ENCODE measurements at places on chromosomes 2 and 18.
A peak's percentile ranks its signal among the peaks of the same experiment; 100 is the strongest.

- no peak for DNase-seq
Observed at GRCh38 chr2:138565230-138565598, 63.6 kb downstream of the SPOPL start.

DNA sequence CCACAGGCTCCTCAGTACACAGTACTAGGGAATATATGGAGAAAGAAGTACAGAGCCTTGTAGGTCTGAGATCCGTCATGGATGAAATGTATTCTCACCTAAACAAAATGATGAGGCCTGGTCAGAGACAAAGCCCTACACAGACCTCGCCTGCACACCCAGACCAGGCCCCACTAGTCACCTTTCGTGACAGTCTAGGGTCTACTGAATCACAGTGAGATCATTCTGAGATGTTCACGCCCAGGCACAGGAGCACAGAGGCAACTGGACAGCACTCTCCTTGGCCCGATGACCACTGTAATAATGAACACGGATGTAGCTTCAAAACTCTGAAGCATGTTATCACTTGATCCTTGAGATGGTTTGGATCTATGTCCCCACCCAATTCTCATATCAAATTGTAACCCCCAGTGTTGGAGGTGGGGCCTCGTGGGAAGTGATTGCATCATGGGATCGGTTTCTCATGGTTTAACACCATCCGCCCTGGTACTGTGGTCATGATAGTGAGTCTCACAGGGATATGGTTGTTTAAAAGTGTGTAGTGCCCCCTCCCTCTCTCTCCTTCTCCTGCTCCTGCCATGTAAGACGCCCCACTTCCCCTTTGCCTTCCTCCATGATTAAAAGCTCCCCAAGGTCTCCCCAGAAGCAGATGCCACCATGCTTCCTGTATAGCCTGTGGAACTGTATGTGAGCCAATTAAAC lies 15.1 kb downstream of the DOCK10 start:
- DNase-seq, result no peak

DNA sequence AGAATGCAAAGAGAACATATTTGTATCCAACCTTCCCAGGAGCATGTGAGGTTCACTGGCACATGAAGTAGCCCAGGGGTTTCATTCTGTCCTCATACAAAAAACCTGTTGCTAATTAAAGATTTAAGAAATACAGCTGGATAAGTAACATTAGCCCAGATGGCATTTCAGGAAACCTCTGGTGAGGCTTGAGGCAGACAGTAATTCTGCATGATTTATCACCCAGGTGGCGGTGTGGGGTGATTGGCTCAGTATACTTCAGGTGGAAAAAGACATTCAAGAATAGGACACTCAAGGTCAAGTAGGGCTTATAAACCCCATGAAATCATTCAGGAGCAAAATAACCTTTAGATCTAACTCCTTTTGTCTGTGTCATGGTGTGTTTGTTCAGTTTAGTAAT lies 237.4 kb downstream of the RNF144A start:
- DNase-seq, result no peak

- no peak for DNase-seq
Observed at GRCh38 chr2:188986839-188987238, 12.7 kb downstream of the COL3A1 start.

GRCh38 chr2:74357627-74358026 lies 14.4 kb upstream of the SLC4A5 start:
- no peak for DNase-seq

DNA sequence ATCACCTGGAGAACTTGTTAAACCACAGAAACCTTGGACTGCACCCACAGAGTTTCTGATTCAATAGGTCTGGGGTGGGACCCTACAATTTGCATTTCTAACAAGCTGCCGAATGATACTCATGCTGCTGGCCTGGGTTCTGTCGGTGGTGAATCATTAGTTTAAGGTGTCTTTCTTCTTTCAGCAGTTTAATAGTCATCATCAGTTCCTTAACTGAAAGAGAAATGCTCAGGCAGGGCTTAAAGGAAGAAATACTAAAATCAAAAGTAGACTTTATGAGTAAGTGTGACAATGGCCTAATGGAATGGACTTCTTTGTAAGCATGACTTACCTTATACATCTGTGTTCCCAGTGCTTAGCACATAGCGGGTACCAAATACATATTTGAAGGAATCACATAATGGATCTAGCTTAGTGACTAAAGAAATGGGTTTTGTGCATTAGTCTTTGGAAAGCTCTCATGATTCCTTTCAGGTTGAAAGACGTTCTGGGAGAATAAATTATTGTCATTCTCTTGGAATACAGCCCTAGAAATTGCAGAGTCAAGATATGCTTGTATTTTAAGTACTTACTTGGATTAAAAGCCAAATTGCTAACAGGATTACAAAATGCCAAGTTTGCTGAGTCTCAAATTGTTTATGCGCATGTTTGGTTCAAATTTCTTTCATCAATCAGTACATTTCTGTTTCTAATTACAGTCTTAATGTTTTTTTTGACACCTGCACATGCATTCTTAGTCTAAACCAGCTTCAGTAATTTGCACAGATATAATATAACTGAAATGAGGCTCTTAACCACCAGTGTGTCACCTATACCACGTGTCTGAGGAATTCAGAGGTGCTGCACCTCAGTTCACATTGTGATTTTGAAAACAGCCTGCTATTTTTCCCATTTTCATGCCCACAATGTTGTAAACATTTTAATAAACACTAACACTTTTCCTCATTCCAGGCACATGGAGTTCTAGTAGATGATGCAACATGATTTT lies 220.3 kb upstream of the NRP2 start:
- no peak for DNase-seq

DNA sequence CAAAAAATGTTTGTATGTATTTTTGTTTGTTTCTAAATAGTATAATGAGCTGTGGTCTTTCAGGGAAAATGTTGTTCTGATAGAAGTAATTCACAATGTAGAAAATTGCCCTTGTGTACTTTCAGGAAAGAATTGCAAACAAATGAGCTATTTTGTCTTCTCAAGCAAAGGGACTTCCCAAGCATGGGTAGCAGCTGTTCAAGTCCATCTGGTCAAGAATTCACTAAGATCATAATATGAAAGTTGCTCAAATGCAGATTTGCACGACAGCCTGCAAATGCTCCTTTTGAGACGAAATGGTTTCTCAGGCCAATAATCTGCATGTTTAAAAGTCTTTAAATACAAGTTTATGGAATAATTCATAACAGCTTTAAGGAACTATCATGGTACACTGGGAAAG lies 51.9 kb upstream of the HNMT start:
- DNase-seq, result no peak

DNA sequence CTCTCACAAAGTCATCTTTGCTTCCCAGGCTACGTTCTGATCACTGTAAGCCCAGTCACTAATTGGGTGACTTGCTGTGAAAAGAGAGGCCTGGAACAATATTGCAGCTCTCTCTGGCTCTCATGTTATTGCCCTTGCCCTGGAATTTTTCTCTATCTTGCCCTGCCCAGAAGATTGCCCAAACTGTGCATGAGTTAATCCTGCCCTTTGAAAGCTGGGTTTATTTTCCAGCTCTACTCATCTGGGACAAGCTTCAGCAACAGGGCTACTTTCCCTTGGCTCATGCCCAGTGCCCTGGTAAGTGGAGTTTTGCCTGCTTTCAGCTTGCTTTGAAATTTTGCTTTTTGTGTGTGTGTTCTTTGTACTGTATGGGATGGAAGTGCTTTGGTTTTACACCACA lies 6.9 kb upstream of the EHBP1 start:
- DNase-seq, result no peak

- DNase-seq, result no peak
Observed at GRCh38 chr2:105237045-105237765, 4.3 kb upstream of the GPR45 start.

DNA sequence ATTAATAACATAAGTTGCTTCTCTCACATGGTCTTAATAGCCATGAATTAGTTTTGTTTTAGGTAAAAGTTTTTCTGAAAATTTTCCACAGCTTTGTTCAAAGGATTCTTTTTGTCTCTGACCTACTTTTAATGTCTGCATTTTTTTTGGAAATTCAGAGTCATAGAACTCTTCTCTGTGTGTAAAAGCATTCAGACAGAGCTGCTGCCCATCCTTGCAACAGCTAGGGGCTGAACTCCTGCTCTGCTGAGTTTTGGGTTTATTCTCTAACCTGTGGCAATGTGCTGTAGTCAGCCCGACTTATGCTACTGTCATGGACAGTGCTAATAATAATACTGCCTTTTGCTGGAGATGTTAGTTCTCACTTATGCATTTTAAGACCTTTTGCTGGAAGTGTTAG lies 44.1 kb downstream of the RALBP1 start:
- DNase-seq, result no peak

GRCh38 chr2:217186668-217187159 lies 326.9 kb upstream of the TNP1 start:
- no peak for DNase-seq

- no peak for DNase-seq
Observed at GRCh38 chr2:25293958-25294562, 47.7 kb downstream of the DNMT3A start.

DNA sequence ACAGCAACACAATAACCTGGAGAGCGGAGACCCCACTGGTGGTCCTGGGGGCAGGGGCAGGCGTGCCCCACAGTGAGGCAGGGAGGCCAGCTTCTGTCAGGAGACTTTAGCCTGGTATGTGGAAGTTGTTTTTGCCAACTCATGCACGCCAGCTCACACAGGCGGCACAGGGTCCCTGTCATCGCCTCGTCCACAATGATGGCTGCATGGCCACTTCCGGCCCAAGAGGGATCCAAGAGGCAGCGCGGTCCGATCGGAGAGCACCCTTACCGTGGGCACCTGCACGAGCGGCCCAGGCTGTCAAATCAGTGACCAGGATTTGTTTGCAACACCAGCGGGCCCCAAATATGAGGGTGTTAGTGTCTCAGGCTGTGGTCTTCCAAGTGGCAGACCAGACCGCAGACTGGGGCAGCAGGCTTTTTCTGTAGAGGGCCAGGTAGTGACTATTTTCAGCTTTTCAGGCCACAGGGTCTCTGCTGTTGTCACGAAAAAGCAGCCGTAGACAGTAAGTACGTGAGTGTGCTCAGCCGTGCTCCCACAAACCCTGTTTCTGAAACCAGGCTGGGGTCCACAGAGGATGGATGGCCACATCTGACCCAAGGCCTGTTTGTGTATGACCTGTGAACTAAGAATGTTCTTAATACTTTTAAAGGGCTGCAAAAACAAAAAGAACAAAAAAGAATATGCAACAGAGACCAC lies 21.2 kb downstream of the SNED1 start:
- DNase-seq, result no peak

- DNase-seq, result no peak
Observed at GRCh38 chr2:121640380-121641316, 8.6 kb downstream of the CLASP1 start.

DNA sequence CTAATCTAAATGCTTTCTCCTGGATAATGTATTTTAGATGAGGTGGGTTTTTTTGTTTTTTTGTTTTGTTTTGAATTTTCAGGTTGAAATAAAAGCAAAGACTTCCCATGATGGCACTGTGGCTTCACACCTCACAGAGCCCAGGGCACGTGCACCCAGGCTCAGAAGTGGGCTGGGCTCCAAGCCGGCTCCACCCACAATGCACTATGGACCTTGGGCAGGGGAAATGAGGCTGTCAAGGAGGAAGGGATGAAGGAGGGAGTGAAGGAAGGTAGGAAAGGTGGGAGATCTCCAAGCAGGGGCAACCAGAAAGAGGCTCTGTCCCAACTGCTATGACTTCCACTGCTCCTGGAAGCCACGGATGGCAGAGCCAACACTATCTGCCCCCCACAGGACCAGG lies 60.4 kb downstream of the BIN1 start:
- DNase-seq, result peak; percentile 42

DNA sequence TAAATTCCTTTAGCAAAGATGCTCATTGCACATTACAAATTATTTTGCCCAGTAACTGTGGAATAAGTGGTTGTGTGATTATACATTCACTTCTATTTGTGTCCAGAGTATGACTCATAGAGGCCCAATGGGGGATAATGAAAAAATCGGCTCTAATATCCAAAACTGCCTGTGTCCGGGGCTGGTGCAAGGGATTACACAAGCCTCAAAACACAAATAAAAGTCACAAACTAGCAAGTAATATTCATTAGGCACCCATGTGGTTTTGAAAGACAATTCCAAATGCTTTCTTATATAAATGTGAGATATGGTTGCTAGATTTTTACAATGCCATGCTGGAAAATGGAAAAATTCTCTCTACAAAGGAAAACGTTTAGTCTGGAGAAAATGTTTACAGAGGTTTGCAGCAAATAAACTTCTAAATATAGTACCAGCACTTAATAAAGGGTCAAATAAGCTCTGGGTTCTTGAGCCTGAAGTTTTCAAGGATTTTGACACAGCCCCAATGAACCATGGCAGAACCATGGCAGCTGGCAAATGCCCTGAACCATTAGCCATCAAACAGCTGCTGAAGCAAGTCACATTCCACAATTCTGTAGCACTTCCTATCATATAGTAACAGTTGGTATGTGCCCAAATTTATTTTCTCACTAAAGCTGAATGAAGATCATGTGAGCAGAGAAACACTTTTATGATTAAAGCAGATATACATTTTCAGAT lies 40.5 kb downstream of the IRS1 start:
- no peak for DNase-seq

DNA sequence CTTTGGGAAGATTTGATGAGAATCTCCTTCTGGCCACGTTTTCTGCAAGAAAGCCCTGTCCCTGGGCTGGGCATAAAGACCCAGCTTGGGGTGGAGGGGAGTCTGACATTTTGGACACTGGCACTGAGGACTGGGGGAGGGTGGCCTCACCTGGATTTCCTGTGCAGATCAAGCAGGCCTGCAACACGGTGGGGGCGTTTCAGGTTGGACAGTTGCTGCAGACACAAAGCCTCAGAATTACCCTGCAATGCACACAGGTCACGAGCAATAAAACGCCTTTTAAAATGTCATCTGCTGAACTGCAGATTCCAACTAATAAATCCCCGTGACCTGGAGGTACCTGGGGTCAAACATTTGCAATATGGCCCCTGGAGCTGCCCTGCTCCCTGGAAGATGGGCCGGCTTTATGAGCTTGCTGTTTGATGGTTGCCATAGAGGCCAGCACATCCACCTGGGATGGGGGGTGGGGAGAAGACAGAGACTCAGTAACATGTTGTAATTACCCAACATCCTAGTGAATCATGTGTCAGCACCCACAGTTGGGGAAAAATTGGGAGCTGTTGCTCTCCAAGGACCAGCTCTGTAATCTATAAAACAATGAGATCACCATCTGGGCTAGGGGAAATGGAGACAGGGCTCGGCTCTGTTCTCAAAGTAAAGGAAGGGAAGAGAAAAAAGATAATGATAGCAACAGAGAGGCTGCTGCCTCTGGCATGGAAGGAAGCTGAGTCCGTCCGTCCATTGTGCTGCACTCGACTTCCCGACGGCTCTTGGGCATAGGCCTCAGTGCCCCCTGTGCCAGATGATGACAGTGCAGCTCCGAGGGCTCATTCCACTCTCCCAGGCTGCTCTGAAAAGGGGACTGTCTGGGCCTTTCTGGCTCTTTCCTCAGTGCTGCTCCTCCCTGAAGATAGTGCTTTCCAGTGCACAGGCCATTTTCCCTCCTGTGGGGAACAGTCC lies 340.3 kb downstream of the CYRIA start:
- DNase-seq, result no peak

GRCh38 chr2:23346781-23347180 lies 38.2 kb upstream of the KLHL29 start:
- no peak for DNase-seq

- DNase-seq, result no peak
Observed at GRCh38 chr18:12944709-12945108, 3.1 kb upstream of the SEH1L start.

GRCh38 chr2:28161466-28161865 lies 231.2 kb upstream of the FOSL2 start:
- no peak for DNase-seq

All from H1 (cell line).